NCI-H524 treated with DMSO at 0.1 percent for 48 hours (cell line): ENCODE measurements at places on chromosomes 16 and 17.

GRCh38 chr16:1612320-1613111, at the start of gene CRAMP1:
TSS of gene CRAMP1 (plus strand) at chr16:1612360. CDS start at chr16:1614640, 2,280 bp downstream.
- no peak for DNase-seq

DNA sequence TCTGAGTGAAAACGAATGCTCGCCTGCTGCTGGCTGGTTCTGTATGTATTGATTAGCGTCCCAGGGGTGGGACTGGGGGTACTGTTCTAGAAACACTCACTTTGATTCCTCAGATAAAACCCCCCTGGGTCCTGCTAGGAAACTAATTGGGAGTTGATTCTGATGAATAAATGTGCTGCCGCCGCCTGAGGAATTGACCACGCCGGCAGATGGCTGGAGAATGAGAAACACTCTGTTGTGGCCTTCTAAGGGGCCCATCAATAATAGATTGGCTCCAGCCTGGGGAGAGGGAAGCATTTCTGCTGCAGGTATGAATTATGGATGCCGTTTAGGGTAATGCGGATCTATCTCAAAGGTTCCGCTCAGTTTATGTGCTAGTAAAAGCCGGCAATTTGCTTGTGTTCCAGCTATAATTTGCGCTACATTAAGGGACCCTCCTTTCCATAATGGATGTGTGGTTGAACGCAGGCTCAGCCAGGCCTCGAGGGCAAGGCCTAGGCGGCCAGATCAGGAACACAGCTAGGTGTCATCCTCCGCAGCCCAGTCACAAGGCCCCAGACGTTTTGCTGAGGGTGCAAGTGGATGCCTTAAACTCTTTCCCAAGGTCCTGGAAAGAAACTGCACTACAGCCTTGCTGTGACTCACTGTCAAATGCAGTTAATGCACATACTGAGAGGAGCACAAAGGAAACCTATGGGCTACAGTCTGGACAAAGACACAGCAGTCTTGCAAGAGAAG, 132.2 kb upstream of the HS3ST2 start:
- DNase-seq: no peak

GRCh38 chr16:64968539-64968938, 153.3 kb downstream of the CDH11 start:
- DNase-seq: no peak

- no peak for DNase-seq
Measured at GRCh38 chr16:62475573-62475972, 439.3 kb upstream of the CDH8 start.

GRCh38 chr17:75778861-75779249, 5.8 kb upstream of the UNK start:
- no peak for DNase-seq

DNA sequence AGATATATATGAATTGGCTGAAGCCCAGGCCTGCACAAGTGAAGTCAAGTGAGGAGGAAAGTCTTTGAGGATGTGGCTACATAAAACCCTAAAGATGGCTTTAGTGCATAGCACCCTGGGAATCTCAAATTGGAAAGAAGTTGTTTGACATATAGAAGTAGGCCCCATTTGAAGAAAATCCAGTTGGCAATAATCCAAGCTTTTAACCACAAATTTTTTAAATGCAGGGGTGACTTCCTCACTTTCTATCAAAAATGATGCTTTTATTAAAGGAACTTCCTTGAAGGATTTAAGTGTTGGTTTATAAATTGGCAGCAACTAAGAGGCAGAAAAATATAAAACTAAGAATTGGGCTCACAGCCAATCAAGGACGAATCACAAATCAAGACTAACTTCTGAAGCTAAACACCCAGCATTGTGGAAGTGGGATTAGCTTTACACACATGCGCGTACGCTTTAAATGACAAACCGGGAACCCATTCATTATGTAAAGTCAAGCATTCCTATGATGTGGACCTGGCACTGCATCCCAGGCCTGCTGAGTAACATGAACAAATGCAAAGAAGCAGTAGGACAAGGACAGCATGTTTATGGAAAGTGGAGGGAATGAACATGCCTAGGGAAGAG, 63.3 kb downstream of the NOG start:
- DNase-seq: no peak

DNA sequence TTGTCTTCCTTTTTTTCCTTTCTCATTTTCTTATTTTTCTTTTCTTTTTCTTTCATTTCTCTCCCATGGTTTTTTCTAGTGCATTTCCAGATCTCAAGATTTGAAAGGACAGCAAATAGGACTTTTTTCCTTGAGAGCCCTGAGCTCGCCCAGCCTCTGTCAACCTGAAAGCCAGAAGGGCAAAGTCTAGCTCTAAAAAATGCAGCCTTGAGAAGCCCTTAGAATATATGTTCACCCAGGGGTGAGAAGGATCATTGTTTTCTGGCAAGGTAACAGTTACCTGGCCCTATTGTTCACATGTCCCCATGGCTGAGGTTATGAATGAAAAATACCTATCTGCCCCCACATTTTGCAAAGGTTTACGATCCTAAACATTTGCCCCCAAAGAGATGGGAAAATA, 218.4 kb downstream of the IRX3 start:
- DNase-seq: no peak

DNA sequence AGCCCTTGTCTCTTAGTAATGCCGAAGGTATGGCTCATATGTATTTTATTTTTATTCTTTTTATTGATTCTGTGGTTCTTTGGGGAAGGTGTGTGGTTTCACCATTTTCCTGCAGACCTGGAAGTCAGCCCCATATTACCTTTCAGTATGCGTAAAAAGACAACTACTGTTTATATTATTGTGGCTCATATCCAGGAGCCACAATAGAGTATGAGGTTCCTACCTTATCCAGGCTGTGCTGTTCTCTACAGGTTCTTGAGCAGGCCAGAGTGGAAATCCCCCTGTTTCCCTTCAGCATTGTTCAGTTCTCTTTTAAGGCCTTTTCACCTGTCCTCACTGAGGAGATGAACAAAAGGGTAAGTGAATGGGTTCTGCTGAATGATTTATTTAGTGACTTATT, 33.2 kb downstream of the REXO5 start:
- no peak for DNase-seq

- no peak for DNase-seq
Measured at GRCh38 chr17:1714980-1715802, 5.0 kb upstream of the TLCD2 start.

DNA sequence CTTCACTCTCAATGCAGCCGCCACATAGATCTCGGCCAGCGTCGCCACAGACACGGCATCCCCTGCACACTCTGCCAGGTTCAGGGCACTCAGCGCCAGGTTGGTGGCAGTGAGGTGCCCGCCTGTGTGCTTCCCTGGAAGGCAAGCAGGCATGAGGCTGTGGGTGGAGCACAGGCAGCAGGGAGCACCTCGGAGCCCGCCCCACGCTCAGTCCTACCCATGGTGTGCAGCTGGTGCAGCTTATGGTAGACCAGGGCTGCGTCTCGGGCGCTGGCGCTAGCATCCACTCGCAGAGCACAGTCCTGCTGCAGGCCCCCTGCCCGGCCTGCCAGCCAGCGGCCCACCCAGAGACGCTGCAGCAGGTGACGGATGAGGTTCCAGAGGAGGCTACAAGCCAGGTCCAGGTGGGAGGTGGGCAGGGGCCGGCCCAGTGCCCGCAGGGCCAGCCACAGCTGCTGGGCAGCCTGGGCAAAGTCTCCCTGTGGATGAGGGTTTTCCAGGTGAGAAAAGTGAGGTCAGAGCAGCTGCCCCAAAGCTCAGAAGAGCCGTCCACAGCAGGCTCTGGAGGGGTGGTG, 20.5 kb downstream of the SREBF1 start:
- DNase-seq: no peak

GRCh38 chr17:77882481-77883212, 75.9 kb upstream of the TNRC6C start:
- no peak for DNase-seq

DNA sequence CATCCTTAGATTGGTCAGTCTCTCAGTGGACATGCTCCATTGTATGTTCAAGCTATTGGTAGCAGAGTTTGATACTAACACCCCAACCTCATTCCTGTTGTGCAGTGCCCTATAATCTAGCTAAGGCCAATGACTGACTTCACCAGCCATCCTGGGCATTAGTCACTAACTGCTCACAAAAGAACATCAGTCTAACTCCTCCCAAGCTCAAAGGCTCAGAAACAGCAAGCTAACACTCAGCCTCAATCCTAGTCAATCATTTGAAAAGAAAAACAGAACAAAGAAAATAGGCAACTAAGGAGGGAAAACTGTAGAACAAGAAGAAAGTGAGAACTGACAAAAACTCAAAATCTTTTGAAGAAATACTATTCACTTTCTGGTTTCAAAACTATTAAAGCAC, 199.1 kb upstream of the C17orf78 start:
- DNase-seq: no peak

GRCh38 chr17:37130984-37131446, 182.3 kb downstream of the AATF start:
- DNase-seq: no peak

DNA sequence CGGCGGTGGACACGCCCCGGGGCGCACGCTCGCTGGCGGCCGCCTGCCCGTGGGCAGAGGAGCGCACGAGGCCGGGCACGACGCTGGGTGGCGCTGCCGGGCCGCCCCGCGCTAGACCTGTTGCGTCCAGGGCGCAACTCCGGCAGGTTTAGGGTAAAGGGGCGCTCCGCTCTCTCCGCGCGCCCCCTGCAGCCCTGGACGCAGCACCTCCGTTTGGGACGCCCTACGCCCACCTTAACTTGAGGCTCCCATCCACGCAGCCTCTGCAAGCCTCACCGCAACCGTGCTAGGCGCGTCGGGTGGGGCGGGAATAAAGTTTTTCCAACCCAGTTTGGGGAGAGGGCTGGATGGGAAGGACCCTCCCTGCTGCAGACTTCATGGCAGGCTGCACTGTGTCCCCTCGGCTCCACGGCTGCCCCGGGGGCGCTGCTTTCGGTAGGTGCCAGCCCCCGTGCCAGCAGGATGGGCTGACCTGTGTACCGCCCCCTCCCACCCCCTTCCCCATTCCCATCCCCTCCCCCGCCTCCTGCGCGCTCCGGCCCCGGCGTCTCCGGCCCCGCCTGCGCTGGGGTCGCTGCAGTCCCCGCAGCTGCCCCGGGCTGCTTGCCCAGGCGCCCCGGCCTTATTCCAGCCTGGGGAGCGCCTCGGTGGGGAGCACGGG, at the start of gene SYT17:
TSS of gene SYT17 (plus strand) at position 531 of the 661 bp plus-strand sequence. CDS start 407 bp downstream, outside the sequence.
- no peak for DNase-seq

DNA sequence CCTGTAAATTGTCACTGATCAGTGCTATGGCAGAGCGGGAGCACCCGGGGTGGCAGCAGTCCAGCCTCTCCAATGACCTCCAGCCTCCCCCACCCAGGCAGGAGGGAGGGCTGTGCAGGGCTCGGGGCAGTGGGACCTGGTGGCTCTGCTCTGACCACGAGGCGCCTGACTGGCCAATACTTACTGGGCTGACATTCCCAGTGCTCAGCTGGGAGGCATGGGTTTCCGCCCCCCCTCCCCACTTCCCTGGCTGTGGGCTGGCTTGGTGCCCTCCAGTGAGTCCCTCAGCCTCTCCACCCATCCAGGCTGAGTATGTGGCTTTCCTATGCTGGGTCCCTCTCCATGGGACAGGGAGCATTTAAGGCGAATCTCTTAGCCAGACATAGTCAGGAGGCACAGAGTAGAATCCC, 2.7 kb downstream of the SOCS3 start:
- no peak for DNase-seq

- DNase-seq: no peak
Measured at GRCh38 chr17:40093580-40094201, 6.7 kb downstream of the NR1D1 start.

GRCh38 chr16:80009971-80010659, 409.6 kb upstream of the MAF start:
- no peak for DNase-seq

DNA sequence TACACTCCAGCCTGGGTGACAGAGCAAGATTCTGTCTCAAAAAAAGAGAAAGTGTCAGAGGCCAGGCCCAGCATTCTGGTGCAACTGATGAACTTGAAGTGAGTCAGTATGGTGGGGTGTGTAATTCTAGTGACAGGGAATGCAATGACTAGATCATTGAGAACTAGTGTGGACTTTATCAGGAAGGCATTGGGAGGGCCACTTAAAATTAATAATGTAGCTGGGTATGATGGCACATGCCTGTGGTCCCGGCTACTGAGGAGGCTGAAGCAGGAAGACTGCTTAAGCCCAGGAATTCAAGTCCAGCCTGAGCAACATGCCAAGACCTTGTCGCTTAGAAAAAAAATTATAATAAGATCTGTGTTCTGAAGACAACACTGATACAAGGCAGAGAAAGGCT, 90.8 kb downstream of the STX8 start:
- DNase-seq: no peak

GRCh38 chr17:58269557-58270291, 11.0 kb downstream of the MPO start:
- DNase-seq: no peak

DNA sequence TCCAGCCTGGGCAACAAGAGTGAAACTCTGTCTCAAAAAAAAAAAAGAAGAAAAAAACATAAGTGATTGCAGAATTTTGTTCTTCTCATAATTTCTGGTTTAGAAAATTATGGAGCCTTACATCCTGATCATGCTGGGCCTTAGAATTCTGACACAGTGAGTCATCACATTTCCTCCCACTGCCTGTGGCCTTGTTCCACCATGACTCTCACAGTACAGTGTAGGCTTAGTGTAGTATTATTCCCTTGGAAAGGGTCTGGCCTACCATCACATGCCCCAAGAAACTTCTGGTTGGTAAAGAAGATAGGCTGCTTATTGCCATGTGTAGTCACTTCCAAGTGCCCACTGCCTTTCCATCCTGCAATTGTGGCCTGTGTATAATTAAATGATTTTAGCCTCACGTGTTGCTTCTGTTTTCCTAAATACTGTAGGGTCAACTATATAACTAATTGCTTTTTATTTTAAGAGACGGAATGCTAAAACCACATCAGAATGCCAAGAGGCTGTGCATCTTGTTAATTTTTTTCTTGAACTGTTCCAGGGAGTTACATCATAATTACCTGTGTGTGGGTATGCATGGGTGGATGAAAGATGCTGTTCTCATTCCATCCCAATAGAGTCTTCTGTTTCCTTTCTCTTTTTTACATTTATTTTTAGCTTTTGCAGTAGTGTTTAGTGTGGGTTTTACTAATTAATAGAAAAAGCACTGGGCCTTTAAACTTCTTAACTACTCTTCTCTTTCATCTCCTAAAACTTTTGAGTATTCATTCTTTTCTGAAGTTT, 25.9 kb downstream of the OGFOD1 start:
- DNase-seq: no peak

GRCh38 chr16:87464691-87465300, 28.0 kb downstream of the ZCCHC14 start:
- DNase-seq: no peak
